Left lobe of liver (tissue), 2 donors: ENCODE measurements at places on chromosomes 1 and 21. TPM values are rescaled to one million over a fixed set of nuclear protein-coding genes. Genes with fewer than 3 reads are reported as not detected.
A peak's percentile ranks its signal among the peaks of the same experiment; 100 is the strongest.

DNA sequence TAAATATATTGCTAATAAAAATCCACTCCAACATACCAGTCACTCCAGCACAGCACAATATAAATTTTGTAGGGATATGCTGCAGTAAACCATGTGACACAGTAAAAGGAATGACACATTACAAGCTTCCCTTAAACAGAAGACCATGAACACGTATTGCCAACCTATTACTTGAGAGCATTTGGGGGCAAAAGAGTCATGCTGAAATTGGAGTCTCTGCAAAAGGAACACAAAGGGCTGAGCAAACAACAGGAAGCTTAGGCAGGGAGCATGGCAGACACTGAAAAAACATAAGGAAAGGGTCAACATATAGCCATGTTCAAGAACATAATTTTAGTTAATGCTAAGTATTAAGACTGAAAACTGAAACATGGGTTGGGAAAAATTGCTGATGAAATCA, 214.5 kb downstream of the SMYD3 start:
- no peak for DNase-seq

DNA sequence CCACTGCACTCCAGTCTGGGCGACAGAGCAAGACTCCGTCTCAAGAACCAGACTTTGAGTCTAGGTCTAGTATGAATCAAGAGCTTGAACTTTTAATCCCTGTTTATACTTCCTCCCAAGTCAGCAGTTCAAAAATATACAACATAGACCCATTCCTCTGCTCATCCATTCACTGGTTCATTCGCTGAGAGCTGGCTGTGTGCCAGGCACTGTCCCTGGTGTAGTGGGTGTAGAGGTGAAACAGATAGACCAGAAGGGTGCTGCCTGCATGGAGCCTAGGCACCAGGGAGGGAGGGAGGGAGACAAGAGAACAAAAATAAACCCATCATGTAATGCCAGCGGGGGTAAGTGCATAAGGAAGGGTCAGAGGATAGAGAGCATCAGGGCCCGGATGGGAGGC, 25.5 kb upstream of the SEC16B start:
- no peak for DNase-seq

DNA sequence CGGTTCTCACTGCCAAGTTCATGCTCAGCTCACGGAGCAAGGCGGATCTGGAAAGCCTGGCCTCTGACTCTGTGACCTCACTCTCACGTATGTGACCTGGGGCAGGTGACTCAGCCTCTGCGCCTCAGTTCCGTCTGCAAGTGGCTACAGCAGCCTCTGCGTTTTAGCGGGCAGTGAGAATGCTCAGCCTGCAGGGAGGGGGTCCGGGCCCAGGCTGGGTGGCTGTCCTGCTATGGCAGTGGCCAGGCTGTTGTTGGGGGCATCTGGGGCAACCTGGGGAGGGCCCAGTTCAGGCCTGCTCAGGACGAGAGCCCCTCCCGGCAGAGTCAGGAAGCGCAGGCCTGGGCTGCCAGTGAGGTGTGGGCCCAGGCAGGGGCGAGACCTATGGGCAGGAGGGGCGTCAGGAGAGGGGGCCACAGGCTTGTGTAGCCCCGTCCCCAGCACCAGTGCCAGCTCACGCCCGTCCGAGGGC, 27.9 kb downstream of the ARHGEF16 start:
- DNase-seq: no peak

GRCh38 chr1:14247666-14248065, 350.8 kb upstream of the KAZN start:
- DNase-seq: no peak

DNA sequence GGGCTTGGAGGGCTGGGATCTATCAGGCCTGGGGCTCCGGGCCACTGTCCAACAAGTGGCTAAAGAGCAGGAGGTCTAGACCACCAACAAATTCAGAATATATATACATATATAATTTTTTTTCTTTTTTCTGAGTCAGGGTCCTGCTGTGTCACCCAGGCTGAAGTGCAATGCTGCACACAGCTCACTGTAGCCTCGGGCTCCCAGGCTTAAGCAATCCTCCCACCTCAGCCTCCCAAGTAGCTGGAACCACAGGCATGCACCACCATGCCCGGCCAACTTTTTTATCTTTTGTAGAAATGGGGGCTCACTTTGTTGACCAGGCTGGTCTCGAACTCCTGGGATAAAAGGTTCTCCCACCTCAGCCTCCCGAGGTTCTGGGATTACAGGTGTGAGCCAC, 6.8 kb upstream of the LAPTM5 start:
- DNase-seq: no peak

DNA sequence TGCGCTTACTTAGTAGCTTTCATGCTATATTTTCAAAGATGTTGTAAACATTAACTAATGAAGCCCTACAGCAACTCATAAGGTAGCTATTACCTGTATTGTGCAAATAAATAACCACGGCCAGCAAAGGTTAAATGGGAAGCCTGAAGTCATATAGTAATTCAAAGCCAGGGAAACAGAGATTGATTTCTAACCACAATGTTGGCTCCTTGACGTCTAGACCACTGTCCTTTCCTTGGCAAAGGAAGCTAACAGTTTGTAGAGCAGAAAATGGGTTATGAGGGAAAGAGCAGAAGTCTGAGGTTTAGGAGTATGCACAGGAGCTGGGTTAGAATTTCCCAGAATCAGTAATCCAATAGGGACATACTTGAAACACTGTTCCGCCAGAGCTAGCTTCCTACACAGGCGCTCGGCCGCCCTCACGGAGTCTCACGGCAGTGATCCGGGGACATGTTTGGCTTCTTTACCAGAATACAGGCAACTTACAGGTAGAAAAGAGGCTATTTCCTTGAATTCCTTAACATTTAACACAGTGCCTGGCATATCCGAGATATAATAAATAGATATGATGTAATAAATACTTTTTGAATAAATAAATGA, 298.8 kb upstream of the LYPLAL1 start:
- no peak for DNase-seq

GRCh38 chr21:44466996-44467858, 11.9 kb downstream of the LRRC3 start:
- DNase-seq: peak; percentile 86

- DNase-seq: no peak
Observed at GRCh38 chr21:39051588-39051949, 131.7 kb downstream of the PSMG1 start.

CD55 gene
- 9.8 TPM for total RNA-seq

OR14C36 gene
- not detected for total RNA-seq

HES4 gene
- total RNA-seq: 3.9 TPM

MAB21L3 gene
- 0.63 TPM for total RNA-seq
